Amniotic stem cell (primary cell): ENCODE measurements at places on chromosomes 2 and 18.
A peak's percentile ranks its signal among the peaks of the same experiment; 100 is the strongest.

DNA sequence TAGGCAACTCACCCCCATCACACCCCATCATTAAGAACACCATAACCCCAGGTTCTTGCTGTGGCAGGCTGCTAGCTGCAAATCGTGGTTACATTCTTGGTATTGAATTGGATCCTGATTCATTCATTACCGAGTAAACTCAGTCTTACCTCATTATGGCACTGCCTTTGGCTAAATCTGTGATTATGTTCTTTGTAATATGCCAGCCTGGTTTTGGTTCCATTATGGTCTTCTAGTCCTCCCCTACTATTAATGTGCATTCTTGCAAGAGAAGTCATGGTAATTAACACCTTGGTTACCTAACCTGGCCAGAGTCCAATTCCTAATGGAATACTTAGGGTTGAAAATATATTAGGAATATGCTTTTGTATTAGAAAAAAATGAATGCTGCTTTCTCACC, 258.9 kb upstream of the APCDD1 start:
- DNase-seq: no peak

DNA sequence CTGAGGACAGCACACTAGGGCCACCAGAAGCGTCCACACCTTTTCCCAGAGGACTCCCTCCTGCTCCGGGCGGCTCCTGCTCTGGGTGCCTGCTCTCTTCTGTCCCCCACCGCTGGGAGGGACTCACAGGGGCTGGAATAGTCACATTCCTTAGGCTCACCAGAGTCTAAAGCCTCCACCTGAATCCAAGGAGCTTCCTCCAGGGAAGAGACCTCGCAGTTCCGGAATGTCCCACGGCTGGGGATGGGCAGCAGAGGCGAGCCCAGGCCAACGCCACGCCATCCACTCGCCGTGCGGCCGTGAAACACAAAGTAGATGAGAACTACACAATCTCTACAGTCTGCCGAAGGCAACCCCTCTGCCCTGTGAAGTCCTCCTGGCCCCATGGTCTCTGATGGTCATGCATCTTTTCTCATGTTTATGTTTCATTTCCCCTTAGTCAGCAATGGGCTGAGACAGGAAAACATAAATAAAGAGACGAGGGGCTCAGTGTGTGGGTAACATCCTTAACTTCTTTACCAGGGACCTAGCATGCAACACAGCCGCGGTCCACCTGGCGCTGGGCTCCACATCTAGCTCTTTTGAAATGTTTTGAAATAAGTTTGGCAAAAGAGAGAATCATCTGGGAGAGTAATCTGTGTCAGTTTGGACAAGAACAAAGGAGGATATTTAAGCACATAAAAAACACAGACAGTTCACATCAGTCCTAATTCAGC, 98.4 kb downstream of the PXDN start:
- no peak for DNase-seq

DNA sequence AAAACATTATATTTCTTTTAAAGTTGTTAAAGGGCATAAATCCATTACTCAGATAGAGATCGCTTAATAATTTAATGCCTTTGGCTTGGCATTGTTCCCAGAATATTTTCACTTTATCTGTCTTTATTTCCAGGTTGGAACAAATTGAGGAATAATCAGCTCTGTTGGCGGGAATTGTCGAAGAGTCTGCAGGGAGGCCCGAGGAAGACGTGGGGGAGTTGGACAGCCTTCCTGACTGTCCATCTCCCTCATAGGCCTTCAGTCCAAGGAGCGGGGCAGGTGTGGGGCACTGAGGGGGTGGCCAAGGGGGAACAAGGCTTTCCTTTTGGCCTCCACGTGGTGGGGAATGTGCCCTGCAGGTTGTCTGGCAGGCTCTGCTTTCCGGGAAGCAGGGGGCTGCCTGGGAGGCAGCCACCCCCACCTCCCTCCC, 179.6 kb downstream of the ZBTB7C start:
- DNase-seq: no peak

DNA sequence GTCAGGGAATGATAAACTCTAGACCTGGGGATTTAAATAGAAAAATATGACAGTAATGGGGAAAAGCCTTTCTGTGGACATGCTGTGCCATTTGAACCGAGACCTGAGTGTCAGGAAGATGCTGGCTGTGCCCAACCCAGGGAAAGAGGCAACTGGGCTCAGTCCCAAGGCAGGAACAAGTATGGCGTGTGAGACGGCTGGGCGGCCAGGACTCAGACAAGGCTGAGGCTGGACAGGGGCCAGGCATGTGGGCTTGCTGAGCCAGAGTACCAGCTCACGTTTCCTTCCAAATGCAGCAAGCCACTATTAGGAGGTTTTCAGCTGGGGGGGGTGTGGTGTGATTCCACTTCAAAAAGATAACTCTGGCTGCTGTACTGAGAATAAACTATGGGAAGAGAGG, 92.4 kb downstream of the INPP5D start:
- no peak for DNase-seq

DNA sequence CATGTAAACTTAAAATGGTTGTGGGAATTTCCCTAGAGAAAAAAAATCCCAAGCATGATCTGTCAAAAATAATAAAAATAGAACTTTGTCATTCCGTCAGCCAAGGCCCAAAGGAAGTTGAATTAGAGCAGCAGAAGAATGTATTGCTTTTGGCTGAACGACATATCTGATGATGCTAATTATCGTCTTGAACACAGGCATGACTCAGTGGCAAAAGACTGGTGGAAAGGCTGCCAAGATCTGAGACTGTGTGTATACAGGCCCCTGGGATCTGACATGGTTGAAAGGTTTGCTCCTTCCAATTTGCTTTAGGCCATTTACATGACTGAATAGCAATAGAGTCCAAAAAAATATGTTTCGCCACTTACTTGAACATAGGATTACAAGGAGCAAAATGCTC, 1057.1 kb upstream of the CRIM1 start:
- DNase-seq: no peak

DNA sequence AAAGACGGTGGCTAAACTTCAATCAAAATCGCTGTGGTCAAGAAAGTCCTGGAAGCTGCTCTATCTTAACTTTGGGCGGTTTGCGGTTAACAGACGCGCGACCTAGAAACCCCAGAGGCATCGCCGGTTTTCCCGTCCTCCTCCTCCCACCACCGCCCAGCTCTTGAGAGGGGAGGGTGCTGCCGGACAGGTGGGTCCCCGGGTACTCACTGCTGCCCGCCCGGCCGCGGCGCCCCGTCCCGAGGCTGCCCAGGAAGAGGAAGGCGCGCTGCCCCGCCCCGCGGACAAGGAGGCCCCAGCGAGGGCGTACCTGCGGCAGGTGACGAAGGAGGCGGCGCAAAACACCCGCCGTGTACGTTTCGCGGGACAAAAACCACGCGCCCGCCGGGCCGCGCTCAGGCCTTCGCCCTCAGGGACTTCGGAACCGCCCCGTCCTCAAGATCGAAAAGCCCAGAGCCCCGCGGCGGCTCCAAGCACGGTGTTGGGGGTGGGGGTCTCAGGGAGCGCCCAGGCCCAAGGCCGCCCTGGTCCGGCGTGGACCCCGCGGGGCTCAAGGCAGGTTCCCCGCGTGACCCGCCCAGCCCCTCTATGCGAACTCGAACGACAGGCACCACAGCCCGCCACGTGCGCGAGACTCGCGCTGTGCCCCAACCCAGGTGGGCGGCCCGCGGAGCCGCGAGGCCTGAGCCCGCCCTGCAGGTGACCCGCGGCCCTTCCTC, at the start of gene SH3YL1:
SH3YL1 (minus strand) TSS at position 259 of the 719 bp plus-strand sequence; CDS start at position 211, 48 bp downstream.
- no peak for DNase-seq

DNA sequence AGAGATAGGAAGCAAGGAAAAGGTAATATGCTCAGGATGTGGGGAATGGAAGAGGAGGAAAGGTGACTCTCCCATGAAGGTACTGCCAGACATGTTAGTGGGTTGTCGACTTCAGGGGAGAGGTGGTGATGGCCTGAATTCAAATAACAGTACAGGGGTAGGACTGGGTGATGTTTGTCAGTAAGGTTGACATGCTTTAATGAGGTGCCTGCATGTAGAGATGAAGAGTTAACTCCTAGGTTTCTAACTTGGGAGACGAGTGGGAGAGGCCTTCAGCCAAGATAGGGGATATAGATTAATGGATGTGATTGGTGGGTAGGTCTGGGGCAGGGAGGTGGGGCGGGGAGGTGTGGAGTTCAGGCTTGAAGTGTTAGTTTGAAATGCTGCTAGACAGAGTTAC, 2.6 kb downstream of the NAPG start:
- no peak for DNase-seq

GRCh38 chr18:37846996-37847395, 281.4 kb upstream of the CELF4 start:
- DNase-seq: no peak

DNA sequence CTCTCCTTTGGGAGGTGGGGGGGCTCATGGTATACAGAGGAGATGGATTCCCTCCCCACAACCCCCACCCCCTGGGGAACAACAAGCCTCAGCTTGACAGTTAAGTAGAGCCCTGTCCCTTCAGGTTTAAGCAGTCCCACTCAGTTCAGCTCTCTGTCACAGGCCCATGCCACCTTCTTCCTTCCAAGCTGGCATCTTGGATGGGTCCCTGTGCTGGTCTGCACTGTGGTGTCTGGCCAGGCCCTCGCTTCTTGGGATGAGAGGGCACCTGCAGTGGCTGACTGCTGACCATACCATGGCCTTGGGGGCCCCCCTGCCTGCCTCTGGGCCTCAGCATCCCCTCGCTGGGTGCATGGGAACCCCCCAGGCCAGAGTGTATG, 20.4 kb upstream of the GPR17 start:
- no peak for DNase-seq

DNA sequence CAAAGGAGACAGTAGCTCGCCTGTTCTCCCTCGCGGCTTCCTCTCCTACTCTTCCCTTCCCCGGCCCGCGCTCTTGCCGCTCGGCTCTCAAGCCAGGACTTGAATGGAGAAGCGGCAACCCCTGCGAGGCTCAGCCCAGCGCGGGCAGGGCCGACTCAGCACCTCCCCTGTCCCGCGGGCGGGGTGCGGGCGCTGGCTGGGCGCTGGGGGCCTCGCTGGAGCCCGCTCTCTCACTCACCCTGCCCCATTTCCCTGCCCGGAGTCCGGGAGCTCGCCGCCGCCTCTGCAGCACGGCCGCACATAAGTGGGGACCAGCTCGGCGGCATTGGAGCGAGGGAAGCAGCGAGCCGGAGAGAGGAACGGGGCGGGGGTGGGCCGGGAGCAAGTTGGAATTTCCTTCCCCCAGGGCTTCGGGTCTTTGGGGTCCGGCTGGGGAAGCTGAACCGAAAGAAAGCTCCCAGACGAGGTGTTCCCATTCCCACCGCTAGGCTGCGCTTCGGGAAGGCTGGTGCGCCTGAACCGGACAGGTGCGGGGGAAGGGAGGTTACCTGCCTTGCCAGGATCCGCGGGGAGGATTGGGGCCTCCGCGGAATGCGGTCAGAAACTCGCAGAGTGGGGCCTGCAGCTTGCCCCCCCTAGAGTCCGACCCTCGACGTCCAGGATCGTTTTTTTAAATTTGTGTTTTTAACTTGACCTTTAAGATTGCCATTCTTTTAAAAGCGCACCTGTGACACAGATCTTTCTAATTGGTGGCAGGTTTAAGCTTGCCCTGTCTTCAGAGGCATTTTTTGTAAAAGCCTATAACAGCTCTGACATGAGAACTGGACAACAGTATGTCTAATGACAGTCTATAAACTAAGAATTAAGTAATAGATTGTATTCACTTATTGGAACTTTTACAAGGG, at the start of gene COBLL1:
COBLL1 (minus strand) TSS at position 105 of the 905 bp plus-strand sequence. CDS start 627 bp downstream, outside the sequence.
- peak; percentile 59 for DNase-seq

- no peak for DNase-seq
These were observed 104.8 kb upstream of the RAB12 start for GRCh38 chr18:8504424-8504823.
